Thoracic aorta (tissue), 2 donors: ENCODE measurements at places on chromosomes 7 and 10. TPM values are rescaled to one million over a fixed set of nuclear protein-coding genes. Genes with fewer than 3 reads are reported as not detected.

DNA sequence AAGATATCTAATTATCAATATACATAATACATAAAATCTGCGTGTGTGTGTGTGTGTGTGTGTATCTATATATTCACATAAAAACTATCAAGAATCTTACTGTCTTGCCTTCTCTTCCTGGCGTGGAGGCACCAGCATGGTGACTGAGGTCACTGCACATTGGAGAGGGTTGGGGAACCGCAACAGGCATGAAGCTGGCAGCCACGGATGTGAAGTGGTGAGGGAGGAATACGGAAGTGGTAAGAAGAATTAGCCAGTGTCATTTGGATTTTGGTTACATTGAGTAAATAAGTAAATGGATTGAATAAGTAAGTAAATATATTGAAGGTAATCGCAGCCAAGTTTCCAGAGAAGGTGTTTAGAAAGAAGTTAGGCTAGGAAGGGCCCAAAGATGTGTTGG, 85.1 kb downstream of the TRIM24 start:
- no peak for DNase-seq

DNA sequence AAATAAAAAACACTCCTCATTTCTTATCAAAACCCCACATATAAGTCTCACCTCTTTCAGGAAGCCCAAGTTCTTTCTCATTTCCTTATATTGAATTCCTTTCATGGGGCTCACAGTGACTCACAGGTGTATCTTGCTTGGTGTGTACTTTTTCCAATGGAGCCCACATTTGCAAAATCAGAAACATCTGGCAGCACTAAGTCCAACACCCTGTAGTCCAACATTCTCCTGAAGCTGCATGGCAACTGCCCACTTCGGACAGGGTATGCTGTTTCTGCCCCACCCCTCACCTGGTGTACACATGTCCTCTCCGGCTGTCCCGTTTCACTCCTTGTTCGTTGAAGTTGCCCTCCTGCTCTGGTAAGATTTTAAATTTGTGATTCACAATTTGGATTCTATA, 544.1 kb downstream of the SORCS3 start:
- DNase-seq: no peak

DNA sequence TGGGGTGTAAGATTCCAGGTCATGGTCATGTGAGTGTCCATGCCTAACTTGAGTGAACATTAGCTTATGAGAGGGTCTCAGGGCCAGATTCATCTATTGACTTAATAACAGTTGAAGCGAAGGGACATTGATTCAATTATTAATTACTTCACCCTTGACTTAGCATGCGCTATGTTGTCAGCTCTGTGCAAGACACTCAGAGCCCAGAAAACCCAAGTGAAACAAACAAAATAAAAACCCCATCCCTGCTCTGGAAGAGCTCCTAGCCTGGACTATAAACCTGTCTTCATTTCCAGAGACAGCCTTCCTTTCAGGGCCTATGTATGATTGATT, 66.0 kb upstream of the TNS3 start:
- no peak for DNase-seq

DNA sequence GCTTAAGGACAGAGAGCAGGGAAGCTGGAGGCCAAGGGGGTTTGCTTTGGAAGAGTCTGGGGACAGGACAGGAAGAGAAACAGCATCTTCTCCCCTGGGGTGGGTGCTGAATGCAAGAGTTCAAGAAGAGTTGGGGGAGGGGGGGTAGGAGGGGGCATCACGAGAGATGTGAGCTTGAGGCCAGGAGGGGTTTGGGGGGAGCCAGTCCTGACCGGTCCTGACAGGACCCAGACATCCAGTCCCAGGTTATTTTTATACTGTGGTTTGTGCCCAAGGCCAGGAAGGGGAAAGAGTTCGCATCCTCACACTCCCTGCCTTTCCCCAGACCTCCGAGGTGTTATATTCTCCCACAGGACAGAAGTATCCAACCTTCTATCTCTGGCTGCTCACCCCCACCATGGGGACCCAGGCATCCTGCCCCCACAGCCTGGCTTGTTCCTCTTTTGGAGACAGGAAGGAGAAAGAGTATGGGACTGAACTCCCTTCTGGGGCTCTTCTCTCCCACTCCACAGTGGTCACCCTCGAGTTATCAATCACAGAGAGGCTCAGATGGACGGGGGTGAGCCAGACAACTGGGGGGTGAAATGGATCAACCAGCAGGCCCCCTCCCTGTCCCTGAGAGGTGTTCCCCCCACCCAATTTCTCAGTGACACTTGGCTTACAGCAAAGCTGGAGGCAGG, 2.8 kb downstream of the TSC22D4 start:
- no peak for DNase-seq

DNA sequence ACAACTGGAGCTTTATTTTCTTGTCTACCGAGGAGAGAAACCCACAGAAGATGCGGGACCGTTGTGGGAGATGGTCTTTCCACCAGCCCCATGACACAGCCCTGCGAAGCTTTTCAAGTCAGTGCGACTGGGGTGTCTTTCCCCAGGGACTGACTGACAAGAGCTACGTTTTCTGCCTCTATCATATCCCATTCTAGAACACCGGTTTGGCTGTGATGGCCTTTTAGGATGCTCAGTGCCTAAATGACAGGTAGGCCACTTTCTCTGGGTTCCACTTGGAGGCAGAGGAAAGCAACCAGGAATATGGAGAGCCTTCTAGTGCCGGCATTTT, 16.9 kb downstream of the SLC13A4 start:
- no peak for DNase-seq

GRCh38 chr10:37488792-37489657, 363.6 kb downstream of the ANKRD30A start:
- DNase-seq: no peak

DNA sequence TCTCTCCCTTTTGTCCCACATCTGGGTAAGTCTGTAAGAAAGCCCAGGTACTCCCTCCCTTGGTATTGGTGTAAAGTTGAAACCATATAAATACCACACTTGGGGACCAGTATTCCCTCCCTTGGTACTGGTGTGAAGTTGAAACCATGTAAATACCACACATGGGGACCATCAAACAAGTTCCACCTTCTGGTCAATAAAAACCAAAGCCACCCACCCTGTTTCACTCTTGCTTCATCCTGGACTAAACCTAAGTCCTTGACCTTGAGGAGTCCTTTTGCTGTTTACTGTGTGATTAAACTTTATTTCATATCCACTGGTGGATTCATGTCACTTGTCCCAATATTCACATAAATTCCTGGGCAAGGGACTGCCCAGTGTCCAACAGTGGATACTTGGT, 8.4 kb downstream of the P4HA1 start:
- no peak for DNase-seq

TET1 gene
- 2.4 TPM for total RNA-seq

- no peak for DNase-seq
Observed at GRCh38 chr10:30349967-30350735, 1.1 kb upstream of the MTPAP start.

NUTM2A gene
- total RNA-seq: 2.7 TPM

DNA sequence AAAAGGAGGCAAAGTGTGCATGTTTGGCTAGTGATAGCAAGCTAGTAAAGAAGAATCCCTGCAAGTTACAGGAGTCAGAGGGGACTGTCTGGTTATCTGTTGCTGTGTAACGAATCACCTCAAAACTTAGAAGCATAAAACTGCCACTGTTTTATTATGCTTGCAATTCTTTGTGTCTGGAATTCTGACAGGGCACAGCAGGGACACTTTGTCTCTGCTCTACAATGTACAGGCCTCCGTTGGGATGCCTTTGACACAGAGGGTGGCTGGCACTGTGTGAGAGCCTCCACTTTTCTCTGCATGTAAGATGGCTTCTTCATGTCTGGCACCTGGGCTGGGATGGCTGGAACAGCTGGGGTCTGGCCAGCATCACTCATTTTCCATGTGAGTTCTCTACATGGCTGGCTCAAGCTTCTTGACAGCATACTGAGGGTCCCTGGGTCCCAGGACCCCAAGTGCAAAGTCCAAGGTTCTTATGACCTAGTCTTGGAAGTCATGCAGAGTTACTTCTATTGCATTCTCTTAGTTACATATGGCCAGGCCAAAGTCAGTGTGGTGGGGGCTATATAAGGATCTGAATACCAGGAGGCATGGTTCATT, 276.9 kb downstream of the RPS24 start:
- no peak for DNase-seq

DNA sequence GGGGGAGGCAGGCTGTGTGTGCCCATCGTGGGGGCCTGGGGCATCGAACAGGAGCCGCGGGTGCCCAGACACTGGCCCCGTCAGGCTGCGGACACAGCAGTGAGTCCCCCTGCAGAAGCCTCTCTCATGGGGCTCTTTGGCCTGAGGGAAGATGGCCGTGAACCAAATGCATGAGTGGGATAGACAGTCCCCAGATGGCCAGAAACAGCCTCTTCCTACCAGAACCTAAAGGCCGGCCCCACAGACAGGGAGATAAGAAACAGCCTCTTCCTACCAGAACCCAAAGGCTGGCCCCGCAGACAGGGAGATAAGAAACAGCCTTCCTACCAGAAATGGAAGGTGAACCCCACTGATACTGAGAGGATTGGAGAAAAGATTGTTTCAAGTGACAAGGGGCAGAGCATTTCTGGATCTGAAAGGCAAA, 16.6 kb downstream of the IDI2 start:
- DNase-seq: no peak

TRIL gene
- total RNA-seq: 0.49 TPM
